ENCODE measurements at places on chromosomes 5 and 9. TPM values are rescaled to one million over a fixed set of nuclear protein-coding genes. Genes with fewer than 3 reads are reported as not detected.

CDKN2B gene
- total RNA-seq: 5.5 TPM

MAMDC4 gene
- 13.2 TPM for total RNA-seq

IL13 gene
- not detected for total RNA-seq

ZNF879 gene
- 3.8 TPM for total RNA-seq

CDX1 gene
- total RNA-seq: 0.25 TPM

KIF12 gene
- 4.8 TPM for total RNA-seq

PCDHGA3 gene
- 5.1 TPM for total RNA-seq
